GM18507 (cell line): ENCODE measurements at places on chromosomes 4 and X.

DNA sequence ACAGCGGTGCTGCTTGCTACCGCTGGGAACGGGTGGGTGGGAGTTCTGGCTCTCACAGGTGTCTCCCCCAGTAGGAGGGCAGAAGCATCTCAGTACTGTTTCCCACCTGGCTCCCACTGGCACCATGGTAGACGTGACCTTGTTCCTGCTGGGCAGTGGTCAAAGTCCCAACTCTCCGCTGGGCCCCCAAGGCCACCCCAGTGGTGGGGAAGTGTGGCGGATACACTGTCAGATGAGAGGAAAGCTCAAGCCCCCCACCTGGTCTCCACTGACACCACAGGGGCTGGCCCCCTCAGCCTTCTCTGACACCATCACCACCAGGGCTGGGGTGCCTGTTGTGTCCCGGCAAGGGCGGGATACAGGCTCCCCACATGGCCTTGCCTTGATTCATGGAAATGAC is 24.6 kb downstream of the LETM1 start:
- no peak for DNase-seq

DNA sequence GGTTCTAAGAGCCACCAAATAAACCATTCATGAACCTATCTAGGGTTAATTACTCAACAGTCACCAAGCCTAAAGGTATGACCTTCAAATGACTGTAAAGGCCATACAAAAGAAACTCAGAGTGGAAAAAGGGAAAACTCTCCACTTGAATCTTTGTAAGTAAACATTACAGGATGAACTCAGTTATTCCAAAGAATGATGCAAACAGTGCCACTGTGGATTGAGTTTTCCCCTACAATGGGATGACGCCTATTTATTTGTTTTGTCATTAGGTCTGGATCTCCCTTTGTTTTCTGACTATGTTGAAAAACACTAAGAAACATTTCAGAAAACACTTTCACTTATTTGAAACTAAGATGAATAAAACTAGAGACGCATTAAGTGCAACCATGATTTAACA is 12.7 kb downstream of the NUDT6 start:
- DNase-seq: no peak

- DNase-seq: no peak
These were observed 112.1 kb upstream of the LDB2 start for GRCh38 chr4:17010426-17011087.

- no peak for DNase-seq
These were observed 477.6 kb upstream of the GRID2 start for GRCh38 chr4:91826186-91826585.

GRCh38 chr4:185912779-185913178 is 100.8 kb upstream of the SORBS2 start:
- no peak for DNase-seq

DNA sequence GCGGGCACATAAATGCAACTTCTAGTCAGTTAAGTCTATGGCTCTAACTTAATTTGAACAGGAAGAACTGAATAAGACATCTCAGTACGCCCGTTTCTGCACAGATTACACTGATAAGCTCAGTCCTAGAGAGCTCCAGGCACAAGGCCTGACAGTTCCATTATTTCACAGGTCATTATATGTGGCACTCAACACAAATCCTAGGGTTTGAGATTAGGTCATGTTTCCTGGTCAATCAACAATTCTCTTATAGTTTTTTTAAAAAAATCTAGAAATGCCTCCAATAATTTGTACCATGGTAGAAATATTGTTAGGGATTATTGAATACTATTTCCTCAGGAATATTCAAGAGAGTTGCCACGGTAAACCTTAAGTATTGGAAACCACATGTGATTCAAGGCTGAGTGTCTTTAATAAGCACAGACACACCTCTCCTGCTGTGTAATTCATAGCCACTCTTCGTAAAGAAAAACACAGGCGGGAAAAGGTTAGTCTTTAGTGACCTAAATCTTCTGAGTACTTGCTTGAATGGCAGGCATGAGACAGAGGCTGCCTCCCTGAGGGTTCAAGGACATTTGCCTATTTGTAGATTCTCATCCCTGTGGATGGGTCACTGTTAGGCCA is 342.9 kb upstream of the ADGRL3 start:
- no peak for DNase-seq

GRCh38 chrX:1914606-1915365 is 299.9 kb downstream of the ASMT start:
- no peak for DNase-seq

DNA sequence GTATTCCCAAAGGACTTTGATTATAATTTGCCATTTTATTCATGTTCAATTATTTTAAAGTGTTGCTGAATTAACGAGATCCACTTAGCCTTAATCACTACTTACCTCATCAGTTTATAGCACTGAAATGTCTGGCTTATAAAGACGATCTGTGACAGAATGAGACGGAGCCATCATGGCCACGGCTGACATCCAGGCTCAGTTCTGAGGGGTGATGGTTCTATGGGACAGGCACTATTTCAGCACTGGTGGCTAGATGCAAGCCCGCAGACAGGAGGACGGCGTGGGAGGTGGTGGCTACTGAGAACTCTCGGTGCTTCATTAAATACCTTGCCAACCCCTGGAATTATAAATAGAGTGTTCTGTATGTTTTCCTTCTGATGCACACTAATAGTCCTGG is 1084.2 kb upstream of the TENM3 start:
- DNase-seq: no peak
